ENCODE measurements at places on chromosomes 11 and 22.
A peak's percentile ranks its signal among the peaks of the same experiment; 100 is the strongest.

GRCh38 chr11:112858289-112859023 lies 102.8 kb upstream of the NCAM1 start:
- DNase-seq: no peak

- DNase-seq: no peak
Observed at GRCh38 chr11:11826260-11826659, 15.5 kb upstream of the USP47 start.

- no peak for DNase-seq
Observed at GRCh38 chr22:37205046-37205445, 7.2 kb downstream of the SSTR3 start.

- no peak for DNase-seq
Observed at GRCh38 chr11:2732261-2732939, 32.6 kb upstream of the KCNQ1OT1 start.

- DNase-seq: no peak
Observed at GRCh38 chr11:70220136-70220535, 17.0 kb downstream of the FADD start.

GRCh38 chr11:111520560-111520959 lies 6.0 kb downstream of the HOATZ start:
- DNase-seq: no peak

GRCh38 chr11:71184421-71185210 lies 67.8 kb downstream of the SHANK2 start:
- no peak for DNase-seq

GRCh38 chr11:12086271-12087074 lies 23.9 kb upstream of the MICAL2 start:
- peak; percentile 68 for DNase-seq

- DNase-seq: no peak
Observed at GRCh38 chr22:49322861-49323622, 504.6 kb downstream of the BRD1 start.

- DNase-seq: no peak
Observed at GRCh38 chr22:37245740-37246139, 1.7 kb upstream of the RAC2 start.

- peak; percentile 62 for DNase-seq
Observed at GRCh38 chr22:42939941-42940653, 74.9 kb downstream of the PACSIN2 start.

DNA sequence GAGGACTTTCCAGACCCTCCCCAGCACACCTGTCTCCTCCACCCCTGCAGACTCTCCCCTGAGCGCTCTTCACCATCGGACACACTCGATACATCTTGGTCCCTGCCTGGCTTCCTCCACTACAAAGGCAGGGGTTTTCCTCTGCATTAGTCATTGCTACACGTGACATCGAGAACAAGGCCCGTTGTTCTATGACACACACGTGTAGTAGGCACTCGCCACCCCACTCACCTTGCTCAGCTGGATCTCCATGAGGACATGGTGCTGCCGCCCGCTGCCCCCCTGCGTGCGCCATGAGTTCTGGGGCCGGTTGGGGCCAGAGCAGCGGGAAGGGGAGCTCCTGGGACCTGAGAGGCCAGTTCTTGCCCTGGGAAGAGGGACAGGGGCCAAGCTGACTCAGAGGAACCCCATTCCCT lies 16.7 kb downstream of the ATG2A start:
- DNase-seq: no peak

- no peak for DNase-seq
Observed at GRCh38 chr22:37079668-37080171, 28.2 kb downstream of the KCTD17 start.

GRCh38 chr11:125402435-125402834 lies 93.6 kb downstream of the FEZ1 start:
- no peak for DNase-seq
